ENCODE measurements at places on chromosomes 13 and 19.

GRCh38 chr19:49843265-49843664, 7.7 kb upstream of the PTOV1 start:
- no peak for DNase-seq

DNA sequence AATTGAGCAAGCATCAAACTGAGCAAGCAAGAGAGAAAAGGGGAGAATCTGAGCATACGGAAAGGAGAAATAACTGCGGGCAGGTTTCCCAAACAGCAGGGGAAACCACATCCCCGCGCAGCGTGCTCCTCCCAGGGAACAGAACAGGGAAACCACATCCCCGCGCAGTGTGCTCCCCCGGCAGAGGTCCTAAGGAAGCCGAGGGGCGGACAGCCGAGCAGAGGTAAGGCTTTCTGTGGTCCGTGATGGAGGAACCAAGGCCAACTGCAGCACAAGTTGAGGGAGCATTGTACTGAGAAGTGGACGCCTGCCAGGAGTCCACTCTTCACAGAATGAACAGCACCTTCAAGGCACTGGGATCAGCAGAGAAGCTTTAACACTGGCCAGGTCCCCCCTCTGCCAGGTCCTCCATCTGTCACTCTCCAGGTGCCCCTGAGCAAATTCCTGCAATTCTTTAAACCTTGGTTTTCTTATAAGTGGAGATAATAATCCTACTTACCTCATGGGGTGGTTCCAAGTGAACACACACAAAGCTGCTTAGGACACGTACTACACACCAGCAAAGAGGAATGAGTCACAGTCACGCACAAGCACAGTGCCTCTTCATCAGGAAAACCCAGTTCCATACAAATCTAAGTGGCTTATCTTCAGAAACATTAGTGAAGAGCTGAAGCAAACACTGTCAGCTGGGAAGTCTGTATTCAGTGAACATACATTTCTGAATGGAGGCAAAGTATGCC, 23.0 kb upstream of the LAMP1 start:
- DNase-seq, result peak; percentile 63

DNA sequence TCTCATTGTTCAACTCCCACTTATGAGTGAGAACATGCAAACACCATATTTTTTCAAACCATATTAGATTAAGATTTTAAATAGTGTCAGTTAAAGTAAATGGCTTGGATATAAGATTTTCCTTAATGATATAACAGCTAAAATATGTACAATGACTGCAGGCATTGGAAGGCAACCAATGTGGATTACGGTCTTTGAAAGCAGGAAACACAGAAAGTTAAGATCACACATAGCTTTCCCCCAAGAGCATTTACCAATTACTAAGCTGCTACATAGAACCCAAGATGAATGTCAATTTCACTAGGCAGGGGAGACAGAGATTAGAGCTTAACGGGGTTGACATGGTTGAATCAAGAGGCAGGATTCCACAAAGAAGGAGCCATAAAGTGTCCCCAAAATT, 173.2 kb upstream of the TRPC4 start:
- no peak for DNase-seq

DNA sequence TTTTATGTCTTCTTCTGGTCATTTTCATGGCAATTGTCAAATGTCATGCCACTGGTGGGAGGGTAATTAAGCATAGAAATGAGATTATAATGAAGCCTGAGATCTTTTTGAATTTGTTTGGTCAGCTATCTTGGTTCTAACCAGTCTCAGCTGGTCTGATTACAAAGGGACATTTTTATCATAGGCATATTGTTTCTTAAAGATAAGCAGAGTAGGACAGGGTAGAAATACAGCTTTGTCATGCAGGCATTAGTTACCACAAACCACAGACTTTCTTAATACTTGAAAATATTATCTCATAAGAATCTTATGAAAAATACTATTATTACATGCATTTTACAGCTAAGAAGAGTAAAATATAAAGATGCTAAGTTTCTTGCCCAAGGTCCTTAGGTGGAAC, 1761.5 kb downstream of the PCDH9 start:
- DNase-seq, result peak; percentile 21

DNA sequence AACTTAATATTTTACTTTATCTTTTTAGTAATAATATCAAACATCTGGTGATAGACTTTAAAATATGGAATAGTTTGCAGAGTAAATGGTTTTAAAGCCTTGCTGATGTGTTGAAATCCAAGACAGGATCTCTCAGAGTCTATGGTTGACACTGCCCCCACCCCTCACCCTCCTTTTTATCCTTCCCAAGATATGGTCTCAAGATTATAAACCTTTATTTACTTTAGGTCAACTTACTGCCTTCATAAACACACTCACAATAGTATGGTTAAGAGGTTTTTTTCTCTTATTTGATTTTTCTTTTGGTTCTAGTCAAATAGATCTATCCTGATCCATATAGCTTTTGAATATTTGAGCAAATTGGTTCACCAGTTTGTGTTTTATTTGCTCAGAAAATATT, 39.0 kb downstream of the PAN3 start:
- DNase-seq, result no peak

GRCh38 chr13:106467427-106468122, 67.9 kb downstream of the EFNB2 start:
- DNase-seq, result no peak

DNA sequence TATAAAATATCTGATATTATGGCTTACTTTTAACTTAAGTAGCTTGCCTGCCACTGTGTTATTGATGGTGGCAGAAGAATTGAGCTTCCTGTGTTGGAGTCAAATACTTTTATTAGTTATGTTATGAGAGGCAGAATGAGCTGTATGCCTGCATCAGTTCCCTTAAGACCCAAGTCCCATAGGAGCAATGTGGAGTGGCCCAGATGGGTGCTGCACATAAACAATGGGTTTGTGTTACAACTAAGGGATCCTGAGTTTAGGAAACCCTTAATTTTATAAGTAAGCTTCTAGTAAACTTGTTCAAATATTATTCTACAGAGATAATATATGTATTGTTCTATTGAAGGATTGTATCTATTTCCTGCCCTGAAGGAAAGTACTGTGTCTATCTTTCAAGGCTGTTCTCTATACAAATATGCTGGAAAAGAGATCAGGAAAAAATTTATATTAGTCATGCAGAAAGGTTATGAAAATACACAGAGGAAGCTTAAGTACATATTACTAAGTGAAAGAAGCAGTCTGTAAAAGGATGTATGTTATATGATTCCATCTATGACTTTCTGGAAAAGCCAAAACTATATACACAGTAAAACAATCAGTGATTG, 2018.0 kb upstream of the PCDH20 start:
- DNase-seq, result no peak

GRCh38 chr13:77599351-77599750, 63.8 kb downstream of the SCEL start:
- DNase-seq, result no peak

DNA sequence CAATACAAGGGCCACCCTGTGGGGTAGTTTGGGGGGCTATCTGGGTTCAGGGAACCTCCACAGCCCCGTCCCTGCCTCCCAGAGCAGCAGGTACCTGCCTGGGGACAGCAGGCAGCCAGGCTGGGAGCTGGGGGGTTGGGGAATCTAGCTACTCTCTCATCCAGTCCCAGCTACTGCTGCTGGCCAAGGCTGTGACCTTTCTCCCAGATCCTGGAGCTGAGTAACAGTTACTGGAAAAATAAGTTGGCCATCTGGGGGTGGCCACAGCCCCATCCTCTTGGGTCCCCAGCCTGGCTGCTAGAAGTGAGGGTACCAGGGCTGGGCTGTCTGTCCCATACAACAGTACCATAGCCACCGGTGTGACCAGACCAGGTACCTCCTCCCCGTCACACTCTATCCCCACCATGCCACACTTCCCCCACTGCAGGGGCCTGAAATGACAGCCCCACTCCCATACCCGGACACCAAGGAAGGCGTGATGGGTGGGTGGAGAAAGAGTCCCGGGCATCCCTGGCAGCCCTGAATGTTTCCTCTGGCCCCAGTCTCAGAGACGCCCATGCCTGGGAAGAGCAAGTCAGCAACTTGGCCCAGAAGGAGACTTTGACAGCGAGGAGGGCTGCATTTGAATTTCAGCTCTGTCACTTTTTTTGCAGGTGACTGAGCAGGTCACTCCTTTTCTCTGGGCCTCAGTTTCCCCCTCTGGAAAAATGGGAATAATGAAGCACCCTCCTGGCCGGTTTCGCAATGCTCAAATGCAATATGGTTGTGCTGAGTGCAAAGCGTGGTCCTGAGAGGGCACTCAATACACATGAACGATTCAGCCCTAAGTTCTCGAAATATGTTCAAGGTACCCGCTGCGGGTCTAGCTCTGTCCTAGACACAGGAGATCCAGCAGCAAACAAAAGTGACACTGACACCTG, 30.7 kb upstream of the NFIC start:
- DNase-seq, result no peak

Measured in Kasumi-1 (cell line).